Ascending aorta (tissue), 2 donors: ENCODE measurements at places on chromosomes 5 and 9. TPM values are rescaled to one million over a fixed set of nuclear protein-coding genes. Genes with fewer than 3 reads are reported as not detected.

LHX3 gene
- not detected for total RNA-seq

GRCh38 chr9:107782789-107783188, 293.2 kb upstream of the KLF4 start:
- no peak overlapping the region for H3K27ac ChIP-seq
- no peaks in the 10 kb centered on the region for H3K4me1 ChIP-seq
- no peaks in the 10 kb centered on the region for H3K36me3 ChIP-seq
- no peaks in the 10 kb centered on the region for H3K27me3 ChIP-seq
- DNase-seq: no peak

GRCh38 chr9:135924628-135925338, 17.4 kb upstream of the CAMSAP1 start:
- H3K4me1 ChIP-seq: no peaks in the 10 kb centered on the region
- peaks cover 5% of the 10 kb centered on the region for H3K36me3 ChIP-seq
- no peak overlapping the region for H3K27ac ChIP-seq
- DNase-seq: no peak
- no peaks in the 10 kb centered on the region for H3K27me3 ChIP-seq

SCGB3A1 gene
- total RNA-seq: not detected

DNA sequence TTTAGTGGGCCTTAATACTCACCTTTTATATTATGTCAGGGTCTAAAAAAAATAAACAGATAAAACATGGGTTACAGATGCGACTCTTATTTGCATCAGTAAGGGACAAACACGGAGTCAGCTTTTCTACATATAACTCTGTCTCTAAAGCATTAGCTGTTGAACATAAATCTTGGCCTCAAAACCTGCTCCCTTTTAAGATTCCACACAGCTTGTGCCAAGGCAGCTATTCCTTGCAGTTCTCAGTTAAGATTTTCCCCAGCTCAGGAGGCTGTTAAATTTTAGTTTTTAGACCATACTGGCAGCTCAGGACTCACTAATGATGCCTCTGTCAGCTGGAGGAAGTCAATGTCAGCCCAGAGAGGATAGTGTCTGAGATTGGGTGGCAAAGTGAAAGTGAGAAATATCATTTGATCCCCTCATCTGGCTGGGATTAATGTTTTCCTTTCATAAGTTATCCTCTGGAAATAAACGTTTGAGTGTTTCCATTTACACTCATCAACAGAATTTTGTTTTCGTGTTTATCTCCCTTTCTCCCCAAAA, 287.5 kb downstream of the ELAVL2 start:
- no peak overlapping the region for H3K27ac ChIP-seq
- H3K27me3 ChIP-seq: no peaks in the 10 kb centered on the region

DNA sequence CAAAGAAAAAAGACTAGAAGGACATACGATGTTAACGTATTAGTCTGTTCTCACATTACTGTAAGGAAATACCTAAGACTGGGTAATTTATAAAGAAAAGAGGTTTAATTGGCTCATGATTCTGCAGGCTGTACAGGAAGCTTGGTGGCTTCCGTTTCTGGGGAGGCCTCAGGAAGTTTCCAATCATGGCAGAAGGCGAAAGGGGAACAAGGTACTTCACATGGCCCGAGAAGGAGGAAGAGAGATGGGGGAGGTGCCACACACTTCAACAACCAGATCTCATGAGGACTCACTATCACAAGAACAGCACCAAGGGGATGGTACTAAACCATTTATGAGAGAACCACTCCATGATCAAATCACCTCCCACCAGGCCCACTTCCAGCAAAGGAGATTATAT, 110.1 kb downstream of the CARTPT start:
- no peak for DNase-seq
- no peaks in the 10 kb centered on the region for H3K27me3 ChIP-seq
- no peak overlapping the region for H3K4me3 ChIP-seq
- H3K36me3 ChIP-seq: no peaks in the 10 kb centered on the region

GRCh38 chr5:128197896-128198522, 114.4 kb downstream of the SLC12A2 start:
- no peaks in the 10 kb centered on the region for H3K36me3 ChIP-seq
- H3K4me3 ChIP-seq: no peak overlapping the region
- H3K4me1 ChIP-seq: peaks cover 2% of the 10 kb centered on the region
- no peak for DNase-seq
- no peak overlapping the region for H3K27ac ChIP-seq
- H3K27me3 ChIP-seq: no peaks in the 10 kb centered on the region

DNA sequence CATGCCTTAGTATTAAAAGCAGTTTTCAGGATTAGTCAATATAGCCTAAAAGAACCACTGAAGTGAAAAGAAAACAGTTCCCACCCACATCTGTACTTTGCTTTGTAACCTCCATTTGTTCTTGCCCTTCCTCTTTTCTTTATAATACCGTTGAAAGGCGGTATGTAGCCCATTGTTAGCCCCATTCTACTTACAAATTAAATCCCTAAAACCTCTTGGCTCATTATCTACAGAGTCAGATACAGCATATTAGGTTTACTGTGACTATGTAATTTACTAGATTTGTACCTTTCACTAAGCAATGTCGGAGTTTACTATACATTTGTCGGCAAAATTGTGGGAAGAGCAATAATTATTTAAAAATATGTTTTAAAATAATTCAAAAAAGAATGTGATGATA, 17.3 kb downstream of the ALDH1A1 start:
- H3K36me3 ChIP-seq: peaks cover 6% of the 10 kb centered on the region
- H3K27ac ChIP-seq: no peak overlapping the region
- H3K27me3 ChIP-seq: no peaks in the 10 kb centered on the region
- no peak for DNase-seq
- peaks cover 4% of the 10 kb centered on the region for H3K4me1 ChIP-seq
- no peak overlapping the region for H3K4me3 ChIP-seq

SPINK4 gene
- not detected for total RNA-seq

GRCh38 chr5:66647146-66647856, 51.1 kb downstream of the MAST4 start:
- no peak overlapping the region for H3K27ac ChIP-seq
- no peaks in the 10 kb centered on the region for H3K27me3 ChIP-seq
- H3K36me3 ChIP-seq: no peaks in the 10 kb centered on the region
- H3K4me3 ChIP-seq: no peak overlapping the region
- no peak for DNase-seq
- no peaks in the 10 kb centered on the region for H3K4me1 ChIP-seq

- H3K36me3 ChIP-seq: no peaks in the 10 kb centered on the region
- no peak for DNase-seq
- H3K4me3 ChIP-seq: no peak overlapping the region
- H3K4me1 ChIP-seq: no peaks in the 10 kb centered on the region
Measured at GRCh38 chr9:109556061-109556460, 58.0 kb upstream of the PTPN3 start.

DNA sequence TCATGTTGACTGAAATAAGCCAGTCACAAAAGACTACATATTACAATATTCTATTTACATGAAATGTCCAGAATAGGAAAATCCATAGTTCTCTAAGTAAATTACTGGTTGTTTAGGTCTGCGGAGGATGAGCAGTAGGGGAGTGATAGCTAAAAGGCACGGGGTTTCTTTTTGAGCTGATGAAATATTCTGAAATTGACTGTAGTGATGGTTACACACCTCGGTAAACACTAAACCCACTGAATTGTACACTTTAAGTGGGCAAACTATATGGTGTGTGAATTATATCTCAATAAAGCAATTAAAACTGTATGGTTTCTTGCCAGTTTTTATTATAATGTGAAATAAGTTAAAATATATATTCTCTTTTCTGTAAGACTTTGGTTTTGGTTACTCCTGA, 77.7 kb upstream of the TMED7 start:
- H3K27ac ChIP-seq: no peak overlapping the region
- H3K36me3 ChIP-seq: no peaks in the 10 kb centered on the region
- H3K27me3 ChIP-seq: no peaks in the 10 kb centered on the region
- no peak overlapping the region for H3K4me3 ChIP-seq
- DNase-seq: no peak

- no peaks in the 10 kb centered on the region for H3K4me1 ChIP-seq
- H3K4me3 ChIP-seq: no peak overlapping the region
- no peaks in the 10 kb centered on the region for H3K27me3 ChIP-seq
- DNase-seq: peak; percentile 42
- H3K36me3 ChIP-seq: no peaks in the 10 kb centered on the region
Measured at GRCh38 chr9:114083666-114084065, 5.6 kb upstream of the AMBP start.

DNA sequence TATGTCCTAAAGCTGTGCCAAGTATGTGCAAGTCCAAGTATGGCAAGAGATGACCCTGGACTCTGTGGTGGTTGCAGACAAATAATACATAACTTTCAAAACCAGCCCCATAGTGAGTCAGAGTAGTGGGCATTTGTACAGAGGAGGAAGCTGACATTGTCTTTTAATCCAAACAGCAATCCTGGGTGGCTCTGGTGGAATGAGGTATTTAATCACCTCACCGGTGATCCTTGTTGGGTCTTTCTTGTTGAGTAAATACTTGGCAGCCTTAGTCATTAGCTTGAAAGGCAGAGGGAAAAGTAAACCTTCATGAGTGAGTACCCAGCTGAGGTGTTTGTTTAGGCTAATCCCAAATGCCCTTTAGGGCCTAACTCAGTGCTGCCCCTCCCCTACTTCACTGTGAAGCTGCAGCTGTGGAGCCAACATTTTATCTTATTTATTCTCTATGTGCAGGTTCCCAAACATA, 148.7 kb upstream of the SLC12A2 start:
- H3K4me1 ChIP-seq: no peaks in the 10 kb centered on the region
- no peaks in the 10 kb centered on the region for H3K36me3 ChIP-seq
- H3K27me3 ChIP-seq: no peaks in the 10 kb centered on the region
- no peak overlapping the region for H3K27ac ChIP-seq
- DNase-seq: no peak

GRCh38 chr5:2832394-2832793, 80.9 kb upstream of the IRX2 start:
- no peak overlapping the region for H3K4me3 ChIP-seq
- DNase-seq: no peak
- no peaks in the 10 kb centered on the region for H3K4me1 ChIP-seq
- H3K27me3 ChIP-seq: no peaks in the 10 kb centered on the region

GRCh38 chr5:133235696-133236426, 184.0 kb downstream of the HSPA4 start:
- H3K36me3 ChIP-seq: no peaks in the 10 kb centered on the region
- no peak overlapping the region for H3K4me3 ChIP-seq
- no peak overlapping the region for H3K27ac ChIP-seq
- DNase-seq: no peak

GRCh38 chr5:173394701-173395100, 66.5 kb upstream of the STC2 start:
- no peaks in the 10 kb centered on the region for H3K36me3 ChIP-seq
- H3K4me1 ChIP-seq: no peaks in the 10 kb centered on the region
- H3K27me3 ChIP-seq: no peaks in the 10 kb centered on the region
- no peak overlapping the region for H3K4me3 ChIP-seq

GRCh38 chr5:100902440-100903038, 543 bp downstream of the ST8SIA4 start:
- H3K4me3 ChIP-seq: peak overlapping the region; percentile 62
- DNase-seq: no peak
- H3K27ac ChIP-seq: peak overlapping the region; percentile 8
- H3K4me1 ChIP-seq: no peaks in the 10 kb centered on the region
- no peaks in the 10 kb centered on the region for H3K36me3 ChIP-seq
- no peaks in the 10 kb centered on the region for H3K27me3 ChIP-seq
